Activated CD8-positive, alpha-beta T cell treated with anti-CD3 and anti-CD28 coated beads, Interleukin-2, amount 10 ng/mL, durations not matched to agents 7 days and 5 days (primary cell): ENCODE measurements at places on chromosomes 5 and 9. TPM values are rescaled to one million over a fixed set of nuclear protein-coding genes. Genes with fewer than 3 reads are reported as not detected.

The CATSPER3 gene
- total RNA-seq, result 0.68 TPM

The OR13C3 gene
- total RNA-seq, result not detected

The NPM1 gene
- 1,308 TPM for total RNA-seq

The SV2C gene
- not detected for total RNA-seq

DNA sequence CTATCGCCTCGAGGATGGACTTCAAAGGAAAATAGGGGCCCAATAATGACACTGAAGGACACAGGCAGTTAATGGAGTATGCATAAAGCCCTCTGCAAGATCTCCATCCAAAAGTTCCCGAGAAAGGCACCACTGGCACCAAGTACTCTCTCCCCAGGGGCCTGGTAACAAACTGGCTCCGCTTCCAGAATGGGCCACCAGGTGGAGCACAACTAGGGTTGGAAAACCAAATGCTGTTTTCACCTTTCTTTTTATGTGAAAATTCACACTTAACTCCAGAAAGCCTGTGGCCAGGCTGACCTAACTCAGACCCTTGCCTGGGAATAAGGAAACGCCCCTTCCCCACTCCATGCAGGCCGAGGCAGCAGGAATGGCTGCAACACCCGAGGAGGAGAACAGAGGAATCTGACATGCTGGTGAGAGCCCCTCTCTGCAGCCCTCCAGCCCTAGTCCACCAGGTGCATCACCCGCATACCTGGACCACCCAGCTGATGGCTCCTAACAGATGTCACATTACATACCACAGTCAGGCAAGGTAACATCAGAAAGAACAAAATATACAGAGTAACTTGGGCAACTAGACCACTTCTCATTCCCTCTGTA, 42.8 kb downstream of the CAMSAP1 start:
- DNase-seq, result peak; percentile 79
- H3K27ac ChIP-seq, result no peak overlapping the region
- peaks cover 9% of the 10 kb centered on the region for H3K36me3 ChIP-seq
- H3K4me1 ChIP-seq, result peaks cover 7% of the 10 kb centered on the region
- H3K4me3 ChIP-seq, result no peak overlapping the region
- no peaks in the 10 kb centered on the region for H3K27me3 ChIP-seq

GRCh38 chr5:143213231-143213850, 190.1 kb downstream of the NR3C1 start:
- H3K4me1 ChIP-seq, result peaks cover 4% of the 10 kb centered on the region
- H3K27me3 ChIP-seq, result no peaks in the 10 kb centered on the region
- H3K36me3 ChIP-seq, result peaks cover 12% of the 10 kb centered on the region

- no peak for DNase-seq
- H3K27ac ChIP-seq, result no peak overlapping the region
- peaks cover 19% of the 10 kb centered on the region for H3K36me3 ChIP-seq
These were observed 3.8 kb upstream of the DMRT3 start for GRCh38 chr9:972501-973294.

GRCh38 chr9:16154521-16155078, 601.8 kb downstream of the CCDC171 start:
- peak overlapping the region; percentile 48 for H3K4me3 ChIP-seq
- H3K27me3 ChIP-seq, result peaks cover 3% of the 10 kb centered on the region
- DNase-seq, result peak; percentile 64

DNA sequence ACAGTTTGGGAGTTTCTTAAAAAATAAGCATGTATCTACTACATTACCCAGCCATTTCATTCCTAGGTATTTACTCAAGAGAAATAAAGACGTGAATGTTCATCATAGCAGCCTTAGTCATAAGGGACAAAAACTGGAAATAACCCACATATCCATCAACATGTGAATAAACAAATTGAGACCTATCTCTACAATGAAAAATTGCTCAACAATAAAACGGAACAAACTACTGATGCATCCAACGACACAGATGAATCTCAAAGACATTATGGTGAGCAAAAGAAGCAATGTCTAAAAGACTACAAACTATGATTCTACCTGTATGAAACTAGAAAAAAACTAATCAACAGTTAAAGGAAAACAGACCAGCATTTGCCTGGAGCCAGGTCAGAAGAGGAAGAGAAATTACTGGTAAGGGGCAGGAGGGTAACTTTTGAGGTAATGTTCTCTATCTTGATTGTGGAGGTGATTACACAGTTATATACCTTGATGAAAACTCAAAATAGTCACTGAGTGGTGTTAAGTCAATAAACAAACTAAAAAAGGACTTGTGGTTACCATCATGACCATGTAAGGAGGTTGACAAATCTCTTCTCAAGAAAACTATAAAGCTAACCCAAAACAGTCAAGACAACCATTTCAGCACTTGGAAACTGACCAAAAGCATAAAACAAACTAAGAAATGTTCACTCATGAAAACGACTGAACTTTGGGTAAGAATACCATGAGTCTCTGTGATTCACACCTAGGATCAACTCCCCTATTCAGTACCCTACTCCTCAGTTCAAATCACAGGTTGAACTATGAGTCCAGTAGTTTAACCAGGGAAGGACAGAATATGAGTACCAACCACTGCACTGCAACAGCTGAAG, 10.4 kb downstream of the UIMC1 start:
- no peak overlapping the region for H3K4me3 ChIP-seq
- H3K36me3 ChIP-seq, result peaks cover 41% of the 10 kb centered on the region
- H3K27me3 ChIP-seq, result no peaks in the 10 kb centered on the region

DNA sequence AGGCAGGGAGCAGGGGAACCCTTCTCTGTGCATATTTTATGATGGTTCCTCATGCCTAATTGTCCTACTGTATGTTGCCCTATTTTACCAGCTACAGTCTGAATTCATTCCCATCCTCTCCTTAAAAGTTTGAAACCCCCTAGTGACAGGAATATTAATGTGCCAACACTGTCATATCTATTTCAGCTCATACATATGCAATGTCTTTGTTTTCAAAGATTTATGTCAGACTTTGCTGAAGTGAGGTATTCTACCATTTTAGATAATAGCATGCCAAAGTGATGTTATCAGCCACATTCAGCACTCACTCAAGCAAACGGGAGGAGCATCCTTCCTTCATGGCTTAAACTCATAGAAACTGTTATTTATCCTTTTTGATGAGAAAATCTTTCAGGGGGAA, 696.5 kb downstream of the NR2F1-AS1 start:
- no peak for DNase-seq
- no peaks in the 10 kb centered on the region for H3K36me3 ChIP-seq
- no peak overlapping the region for H3K27ac ChIP-seq
- H3K4me1 ChIP-seq, result no peaks in the 10 kb centered on the region

GRCh38 chr5:5497152-5497788, 74.8 kb downstream of the ICE1 start:
- peak; percentile 54 for DNase-seq
- peaks cover 13% of the 10 kb centered on the region for H3K27me3 ChIP-seq
- no peaks in the 10 kb centered on the region for H3K36me3 ChIP-seq
- no peak overlapping the region for H3K4me3 ChIP-seq
- H3K27ac ChIP-seq, result no peak overlapping the region

- no peak for DNase-seq
- H3K27ac ChIP-seq, result no peak overlapping the region
- peaks cover 4% of the 10 kb centered on the region for H3K4me1 ChIP-seq
- no peaks in the 10 kb centered on the region for H3K36me3 ChIP-seq
- H3K4me3 ChIP-seq, result no peak overlapping the region
These were observed 41.3 kb upstream of the PHYKPL start for GRCh38 chr5:178273665-178274541.

DNA sequence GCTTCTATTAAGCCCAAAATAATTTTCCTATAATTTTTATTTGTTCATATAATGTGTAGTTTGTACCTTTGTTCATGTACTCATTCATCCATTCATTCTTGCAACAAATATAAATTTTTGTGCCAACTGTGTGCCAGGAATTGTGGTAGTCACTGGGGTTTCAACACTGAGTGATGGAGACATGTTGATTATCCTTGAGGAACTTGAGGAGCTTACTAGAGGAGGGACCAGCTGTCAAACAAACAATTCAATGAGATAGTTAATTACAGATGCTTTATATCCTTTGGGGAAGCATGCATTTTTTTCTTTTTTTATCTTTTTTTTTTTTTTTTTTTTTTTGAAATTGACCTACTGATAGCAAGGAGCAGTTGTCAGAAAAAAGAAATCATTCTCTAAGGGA, 324.8 kb downstream of the GABRG2 start:
- no peaks in the 10 kb centered on the region for H3K4me1 ChIP-seq
- no peaks in the 10 kb centered on the region for H3K27me3 ChIP-seq
- no peak overlapping the region for H3K27ac ChIP-seq
- no peaks in the 10 kb centered on the region for H3K36me3 ChIP-seq

DNA sequence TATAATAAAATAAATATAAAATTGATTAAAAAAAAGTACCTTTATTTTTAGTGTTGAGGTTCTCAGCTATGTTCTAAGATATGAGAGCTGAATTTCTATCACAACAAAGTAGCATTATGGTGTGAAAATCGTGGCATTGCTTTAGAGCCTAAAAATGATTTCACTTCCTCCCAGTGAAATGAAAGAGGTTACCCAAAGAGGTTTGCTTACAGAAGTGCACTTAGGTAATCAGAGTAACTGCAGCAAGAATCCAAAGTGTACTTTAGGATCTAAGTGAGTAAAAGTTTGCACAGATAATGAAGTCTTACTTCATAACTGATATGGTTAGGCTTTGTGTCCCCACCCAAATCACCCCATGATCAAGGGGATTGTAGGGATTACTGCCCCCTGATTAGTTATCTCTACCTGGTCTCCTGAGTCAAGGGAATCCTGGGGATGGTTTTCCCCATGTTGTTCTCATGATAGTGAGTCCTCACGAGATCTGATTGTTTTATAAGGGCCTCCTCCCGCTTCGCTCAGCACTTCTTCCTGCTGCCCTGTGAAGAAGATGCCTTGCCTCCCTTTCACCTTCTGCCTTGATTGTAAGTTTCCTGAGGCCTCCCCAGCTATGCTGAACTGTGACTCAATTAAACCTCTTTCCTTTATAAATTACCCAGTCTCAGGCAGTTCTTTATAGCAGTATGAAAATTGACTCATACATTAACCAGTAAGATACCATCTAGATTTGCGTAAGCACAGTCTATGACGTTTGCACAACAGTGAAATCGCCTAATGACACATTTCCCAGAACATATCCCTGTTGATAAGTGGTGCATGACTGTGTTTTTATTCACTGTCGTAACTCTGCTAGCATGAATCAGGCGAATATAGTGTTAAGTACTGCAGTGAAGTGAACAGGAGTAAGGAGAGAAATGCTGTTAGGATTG, 40.3 kb upstream of the LRRC70 start:
- DNase-seq, result no peak
- no peak overlapping the region for H3K4me3 ChIP-seq
- H3K36me3 ChIP-seq, result peaks cover 7% of the 10 kb centered on the region

- peak overlapping the region; percentile 88 for H3K27ac ChIP-seq
- DNase-seq, result peak; percentile 68
- peaks cover 12% of the 10 kb centered on the region for H3K27me3 ChIP-seq
- peaks cover 2% of the 10 kb centered on the region for H3K36me3 ChIP-seq
- peaks cover 36% of the 10 kb centered on the region for H3K4me1 ChIP-seq
These were observed 145.5 kb upstream of the MAP3K1 start for GRCh38 chr5:56669534-56670483.

- no peak overlapping the region for H3K4me3 ChIP-seq
- H3K36me3 ChIP-seq, result no peaks in the 10 kb centered on the region
- no peak for DNase-seq
These were observed 1053.5 kb downstream of the NR2F1-AS1 start for GRCh38 chr5:92527311-92528078.

DNA sequence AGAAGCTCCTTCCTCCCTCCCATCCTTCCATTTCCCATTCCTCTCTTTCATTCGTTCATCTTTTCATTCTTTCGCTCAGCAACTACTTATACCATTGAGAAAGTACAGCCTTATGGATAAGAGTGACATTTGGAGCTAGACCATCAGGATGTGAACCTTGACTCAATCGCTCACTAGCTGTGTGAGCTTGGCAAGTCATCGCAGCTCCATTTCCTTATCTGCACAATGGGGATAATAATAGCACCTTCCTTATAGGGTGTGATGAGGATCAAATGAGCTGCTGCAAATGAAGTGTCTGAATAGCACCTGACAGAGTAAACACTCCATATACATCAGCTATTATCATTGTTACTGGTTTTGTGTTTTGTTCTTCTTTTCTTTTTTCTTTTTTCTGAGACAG, 28.1 kb upstream of the SYNPO start:
- H3K4me3 ChIP-seq, result no peak overlapping the region
- no peaks in the 10 kb centered on the region for H3K36me3 ChIP-seq
- peaks cover 3% of the 10 kb centered on the region for H3K27me3 ChIP-seq
- H3K4me1 ChIP-seq, result no peaks in the 10 kb centered on the region
- DNase-seq, result no peak

DNA sequence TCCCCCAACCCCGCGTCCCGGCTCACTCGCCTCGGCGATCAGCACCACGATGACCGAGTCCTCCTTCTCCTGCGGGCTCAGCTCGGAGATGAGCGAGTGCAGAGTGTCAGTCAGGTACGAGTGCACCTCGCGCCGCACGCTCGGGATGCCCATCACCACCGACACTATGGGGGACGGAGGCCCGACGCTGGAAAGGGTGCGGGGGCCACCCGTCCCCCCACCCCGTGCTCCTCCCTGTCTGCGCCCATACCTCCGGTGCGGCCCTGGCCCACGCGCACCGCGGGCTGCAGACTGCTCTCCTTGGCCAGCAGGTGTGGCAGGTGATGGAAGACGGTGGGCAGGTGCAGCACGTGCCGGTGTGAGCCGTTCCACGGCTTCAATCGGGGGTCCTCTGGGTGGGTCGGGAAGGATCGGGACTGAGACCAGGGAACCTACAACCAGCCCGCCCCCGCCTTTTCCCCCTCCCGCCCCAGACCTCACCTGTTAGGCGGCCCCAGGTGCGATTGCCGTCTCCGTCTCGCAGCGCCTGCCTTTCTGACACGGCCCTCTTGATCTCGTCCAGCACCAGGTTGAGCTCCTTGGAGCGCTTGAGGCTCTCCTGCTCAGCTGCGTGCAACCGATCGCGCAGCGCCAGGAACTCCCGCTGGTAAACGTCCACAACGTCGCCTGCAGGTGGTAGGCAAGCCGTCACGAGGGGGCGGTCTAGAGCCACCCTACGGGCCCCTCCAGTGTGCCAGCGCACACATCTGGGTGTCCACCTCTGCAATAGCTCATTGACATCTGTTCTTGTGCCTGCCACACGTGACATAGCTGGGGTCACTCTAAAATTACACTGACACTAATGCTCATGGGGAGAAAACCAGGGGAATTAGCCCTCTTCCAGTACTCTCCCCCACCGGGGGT, 5.1 kb downstream of the MGAT4B start:
- no peaks in the 10 kb centered on the region for H3K27me3 ChIP-seq
- H3K4me1 ChIP-seq, result peaks cover 33% of the 10 kb centered on the region
- H3K36me3 ChIP-seq, result peaks cover 43% of the 10 kb centered on the region
- H3K27ac ChIP-seq, result no peak overlapping the region
- peak; percentile 87 for DNase-seq
